ENCODE measurements at places on chromosomes 3 and 15.
A peak's percentile ranks its signal among the peaks of the same experiment; 100 is the strongest.

- DNase-seq, result no peak
Measured at GRCh38 chr3:42336103-42336502, 70.1 kb upstream of the CCK start.

- DNase-seq, result peak; percentile 93
Measured at GRCh38 chr15:84981054-84981710, 474 bp upstream of the PDE8A start.

DNA sequence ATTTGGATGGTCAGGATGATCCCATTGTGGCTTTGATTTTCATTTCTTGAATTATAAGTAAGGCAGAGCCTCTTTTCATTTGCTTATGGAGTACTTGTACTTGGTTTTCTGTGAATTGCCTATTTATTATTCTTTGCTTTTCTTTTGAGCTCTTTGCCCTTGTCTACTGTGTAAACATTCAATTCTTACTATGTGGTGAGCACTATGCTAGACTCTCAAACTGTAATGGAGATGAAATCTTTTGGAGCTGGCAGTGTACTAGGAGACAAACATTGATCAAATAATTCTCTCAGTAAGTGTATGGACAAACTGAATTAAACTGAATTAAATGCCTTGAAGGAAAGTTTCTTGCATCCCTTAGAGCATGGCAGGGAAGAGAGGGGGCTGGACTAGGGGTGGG is 87.0 kb upstream of the NR2E3 start:
- DNase-seq, result no peak

DNA sequence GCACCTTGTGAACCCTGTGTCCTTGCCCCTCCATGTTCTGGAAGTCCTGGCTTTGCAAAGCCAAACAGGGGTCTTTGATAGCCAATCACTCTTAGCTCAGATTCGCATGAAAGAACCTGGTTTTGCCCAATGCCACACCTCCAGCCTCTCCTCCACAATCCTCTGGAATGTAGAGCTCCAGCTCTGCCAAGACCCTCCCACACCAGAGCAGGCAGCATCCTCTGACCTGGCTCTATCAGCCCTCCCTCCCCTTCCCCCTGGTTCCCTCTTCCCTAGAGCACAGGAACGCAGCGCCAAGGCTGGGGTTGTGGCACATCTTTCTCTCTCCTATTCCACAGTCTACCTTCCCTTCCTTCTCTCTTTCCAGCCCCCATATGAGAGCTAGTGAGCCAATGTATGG is 133.3 kb downstream of the RPLP1 start:
- DNase-seq, result no peak

- no peak for DNase-seq
Measured at GRCh38 chr15:56719774-56720555, 13.3 kb downstream of the ZNF280D start.

GRCh38 chr15:35724626-35725025 is 178.7 kb upstream of the DPH6 start:
- no peak for DNase-seq

GRCh38 chr3:25469558-25469957 is 41.5 kb downstream of the RARB start:
- no peak for DNase-seq

DNA sequence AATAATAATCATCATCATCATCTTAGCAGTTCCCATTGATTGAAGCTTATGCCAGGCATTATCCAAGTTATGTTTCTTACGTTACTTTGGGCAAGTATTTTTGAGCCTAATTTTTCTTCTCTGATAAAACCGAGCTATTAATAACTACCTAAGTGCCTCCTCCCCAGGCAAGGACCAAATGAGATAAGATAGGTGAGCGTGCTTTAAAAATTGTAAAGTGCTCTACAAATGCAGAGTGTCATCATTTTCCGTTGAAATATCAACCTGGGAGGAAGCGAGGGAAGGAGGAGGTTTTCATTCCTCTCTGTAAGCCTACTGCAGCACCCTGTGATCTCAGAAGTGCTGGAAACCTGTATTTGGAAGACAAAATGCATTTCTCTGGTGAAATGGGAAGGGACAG is 96.7 kb upstream of the MITF start:
- no peak for DNase-seq

DNA sequence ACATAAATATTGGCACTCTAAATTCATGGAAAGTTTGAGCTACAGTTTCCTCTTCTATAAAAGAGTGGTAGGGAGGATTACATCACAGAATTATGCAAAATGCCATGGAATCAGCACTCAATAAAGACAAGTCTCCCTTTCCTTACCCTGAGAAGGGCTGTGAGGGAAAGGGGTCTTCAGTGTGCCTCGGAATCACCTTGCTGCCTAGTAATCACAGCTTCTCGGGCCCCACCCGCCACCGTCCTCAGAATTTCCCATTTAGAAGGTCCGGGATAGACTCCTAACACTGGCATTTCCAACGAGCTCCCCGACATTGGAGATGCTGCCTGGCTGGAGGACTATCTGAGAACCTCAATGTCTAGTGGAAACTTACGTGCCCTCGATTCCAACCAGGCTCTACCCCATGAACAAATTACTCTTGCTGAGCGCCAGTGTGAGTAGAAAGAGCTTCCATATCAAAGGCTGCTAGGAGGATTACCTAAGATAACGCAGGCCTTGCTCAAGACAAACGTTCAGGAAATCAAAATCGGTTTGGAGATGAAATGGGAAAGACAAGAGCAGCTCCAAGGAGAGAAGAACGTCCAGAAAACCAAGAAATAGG is 92.1 kb upstream of the CHD2 start:
- DNase-seq, result peak; percentile 46

- DNase-seq, result no peak
Measured at GRCh38 chr15:29035336-29036285, 149.8 kb downstream of the APBA2 start.

- DNase-seq, result no peak
Measured at GRCh38 chr3:125137358-125138033, 75.1 kb downstream of the SLC12A8 start.

- no peak for DNase-seq
Measured at GRCh38 chr3:69420781-69421520, 35.1 kb upstream of the FRMD4B start.

GRCh38 chr3:162142511-162142910 is 645.9 kb downstream of the OTOL1 start:
- DNase-seq, result no peak

GRCh38 chr15:50563756-50564155 is 17.3 kb upstream of the USP50 start:
- no peak for DNase-seq

DNA sequence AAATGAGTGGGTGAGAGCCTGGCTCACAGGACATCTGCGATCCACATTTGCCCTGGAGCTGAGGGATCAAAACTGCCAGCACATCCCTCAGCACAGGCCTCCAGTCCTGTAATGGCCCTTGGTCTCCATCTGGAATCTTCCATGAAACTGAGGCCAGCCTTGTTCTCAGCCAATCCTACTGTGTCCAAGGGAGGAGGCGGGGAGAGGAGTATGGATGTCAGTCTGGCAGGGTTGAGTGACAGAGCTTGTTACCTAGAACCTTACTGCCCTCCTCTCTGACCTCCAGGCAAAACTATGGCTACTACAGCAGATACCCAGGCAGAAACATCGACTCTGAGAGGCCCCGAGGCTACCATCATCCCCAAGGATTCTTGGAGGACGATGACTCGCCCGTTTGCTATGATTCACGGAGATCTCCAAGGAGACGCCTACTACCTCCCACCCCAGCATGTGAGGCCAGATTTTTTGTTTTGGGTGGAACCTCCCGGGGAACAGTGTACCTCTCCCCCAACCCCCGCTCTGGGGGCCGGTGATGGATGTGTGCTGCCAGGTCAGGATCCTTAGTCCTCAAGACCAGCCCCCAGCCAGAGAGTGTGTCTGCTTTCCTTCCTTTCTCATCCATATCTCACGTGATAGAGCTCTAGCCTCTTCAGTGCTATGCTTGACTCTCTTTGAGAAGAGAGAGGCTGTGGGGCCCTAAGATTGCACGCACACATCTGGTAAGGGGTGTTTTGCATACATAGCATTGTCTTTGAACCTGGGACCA is 41.3 kb downstream of the CHDH start:
- no peak for DNase-seq

- no peak for DNase-seq
Measured at GRCh38 chr15:89591834-89592233, 16.6 kb downstream of the TICRR start.

DNA sequence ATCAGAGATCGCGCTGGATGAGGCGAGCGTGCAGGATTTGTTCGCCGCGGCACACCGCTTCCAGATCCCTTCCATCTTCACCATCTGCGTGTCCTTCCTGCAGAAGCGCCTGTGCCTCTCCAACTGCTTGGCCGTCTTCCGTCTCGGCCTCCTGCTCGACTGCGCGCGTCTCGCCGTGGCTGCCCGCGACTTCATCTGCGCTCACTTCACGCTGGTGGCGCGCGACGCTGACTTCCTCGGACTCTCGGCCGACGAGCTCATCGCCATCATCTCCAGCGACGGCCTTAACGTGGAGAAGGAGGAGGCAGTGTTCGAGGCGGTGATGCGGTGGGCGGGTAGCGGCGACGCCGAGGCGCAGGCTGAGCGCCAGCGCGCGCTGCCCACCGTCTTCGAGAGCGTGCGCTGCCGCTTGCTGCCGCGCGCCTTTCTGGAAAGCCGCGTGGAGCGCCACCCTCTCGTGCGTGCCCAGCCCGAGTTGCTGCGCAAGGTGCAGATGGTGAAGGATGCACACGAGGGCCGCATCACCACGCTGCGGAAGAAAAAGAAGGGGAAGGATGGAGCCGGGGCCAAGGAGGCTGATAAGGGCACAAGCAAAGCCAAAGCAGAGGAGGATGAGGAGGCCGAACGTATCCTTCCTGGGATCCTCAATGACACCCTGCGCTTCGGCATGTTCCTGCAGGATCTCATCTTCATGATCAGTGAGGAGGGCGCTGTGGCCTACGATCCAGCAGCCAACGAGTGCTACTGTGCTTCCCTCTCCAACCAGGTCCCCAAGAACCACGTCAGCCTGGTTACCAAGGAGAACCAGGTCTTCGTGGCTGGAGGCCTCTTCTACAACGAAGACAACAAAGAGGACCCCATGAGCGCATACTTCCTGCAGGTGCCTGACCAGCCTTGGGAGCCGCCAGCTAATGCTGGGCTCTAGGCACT is 819 bp downstream of the KLHL40 start:
- DNase-seq, result no peak

- DNase-seq, result no peak
Measured at GRCh38 chr15:75193976-75194375, 7.7 kb upstream of the C15orf39 start.

- no peak for DNase-seq
Measured at GRCh38 chr3:196634224-196634623, 5.3 kb upstream of the NRROS start.

DNA sequence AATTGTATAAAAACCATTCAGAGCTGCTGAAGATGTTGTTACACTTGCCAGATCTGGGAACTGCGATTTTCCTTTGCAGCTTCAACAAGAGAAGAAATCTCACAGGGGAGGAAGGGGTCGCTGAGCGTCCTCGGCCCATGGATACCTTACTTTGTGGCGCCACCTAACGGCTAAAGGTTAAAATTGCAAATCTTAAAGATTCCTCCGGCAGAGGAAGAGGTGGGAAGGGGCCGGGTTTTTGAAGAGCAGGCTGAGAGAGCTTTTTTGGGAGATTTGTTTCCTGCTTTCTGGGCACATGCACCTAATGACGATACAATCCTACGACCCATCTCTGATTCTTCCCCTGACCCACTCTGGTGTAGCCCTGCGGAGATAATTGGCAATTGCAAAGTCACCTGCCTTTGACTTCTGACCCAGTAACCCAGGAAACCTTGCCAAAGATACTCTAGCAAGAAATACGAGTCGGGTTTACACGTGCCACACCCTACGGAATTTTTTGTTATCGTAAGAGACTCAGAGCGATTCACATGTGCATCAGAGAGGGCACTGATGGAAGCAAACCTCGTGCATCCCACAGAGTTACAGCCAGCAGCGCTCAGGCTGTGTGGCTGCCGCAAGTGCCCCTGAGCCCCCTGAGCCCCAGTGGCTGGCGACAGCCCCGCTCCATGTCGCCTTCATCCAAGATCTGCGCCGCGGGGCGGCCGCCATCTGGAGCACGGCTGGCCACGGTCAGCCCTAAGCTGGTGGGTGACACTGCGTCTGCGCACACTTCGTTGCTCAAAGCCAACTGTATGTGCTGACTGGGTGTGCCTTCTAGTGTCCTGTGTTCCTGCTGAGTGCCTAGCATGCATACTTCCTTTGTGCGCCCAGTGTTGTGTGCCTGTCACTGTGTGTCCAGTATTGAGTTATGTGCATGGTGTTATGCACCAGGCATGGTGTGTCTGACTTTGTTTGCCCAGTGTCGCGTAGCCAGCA is 55.2 kb upstream of the CHRNA7 start:
- DNase-seq, result peak; percentile 92

- DNase-seq, result no peak
Measured at GRCh38 chr3:139634111-139634635, 43.6 kb downstream of the NMNAT3 start.

- no peak for DNase-seq
Measured at GRCh38 chr3:15063238-15063637, 1.9 kb downstream of the MRPS25 start.

GRCh38 chr3:128878556-128879124 is 780 bp upstream of the ACAD9 start:
- peak; percentile 17 for DNase-seq

GRCh38 chr3:192494174-192494573 is 233.2 kb downstream of the FGF12 start:
- DNase-seq, result no peak

DNA sequence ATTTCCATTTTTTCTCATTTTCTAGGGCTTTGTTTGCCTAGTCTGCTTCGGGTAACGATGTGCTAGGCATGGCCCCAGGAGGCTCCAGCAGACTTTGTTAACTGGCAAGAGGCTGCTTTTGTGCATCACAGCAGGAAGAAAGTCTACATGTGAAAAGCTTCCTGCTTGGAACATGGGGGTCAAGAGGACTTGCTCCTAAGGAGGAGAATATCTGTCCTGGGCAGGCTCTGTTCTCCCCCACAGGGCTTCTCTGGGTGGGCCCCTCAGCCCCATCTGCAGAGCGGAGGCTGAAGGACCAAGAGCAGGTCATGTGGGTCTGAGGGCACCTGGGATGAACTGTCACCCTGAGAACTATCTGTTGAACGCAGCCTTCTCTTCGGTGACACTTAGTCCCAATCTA is 94.7 kb downstream of the CCNL1 start:
- DNase-seq, result peak; percentile 68

DNA sequence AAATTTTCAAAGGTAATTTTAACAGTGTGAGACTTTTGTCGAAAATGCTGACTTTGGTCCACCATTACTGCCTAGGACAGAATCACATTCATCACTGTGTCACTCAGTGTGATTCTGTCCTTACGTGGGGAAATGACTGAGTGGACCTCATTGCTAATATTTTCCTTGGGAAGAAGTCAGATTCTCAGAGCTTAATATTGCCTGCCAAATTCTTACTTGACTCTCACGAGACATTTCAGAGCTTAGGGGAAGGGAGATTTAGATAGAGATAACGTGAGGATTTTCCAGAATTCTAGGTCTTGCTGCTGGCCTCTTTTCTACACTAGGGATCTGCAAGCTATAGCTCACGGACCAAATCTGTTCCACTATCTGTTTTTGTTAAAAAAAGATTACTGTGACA is 270.4 kb downstream of the SUCLG2 start:
- DNase-seq, result no peak

DNA sequence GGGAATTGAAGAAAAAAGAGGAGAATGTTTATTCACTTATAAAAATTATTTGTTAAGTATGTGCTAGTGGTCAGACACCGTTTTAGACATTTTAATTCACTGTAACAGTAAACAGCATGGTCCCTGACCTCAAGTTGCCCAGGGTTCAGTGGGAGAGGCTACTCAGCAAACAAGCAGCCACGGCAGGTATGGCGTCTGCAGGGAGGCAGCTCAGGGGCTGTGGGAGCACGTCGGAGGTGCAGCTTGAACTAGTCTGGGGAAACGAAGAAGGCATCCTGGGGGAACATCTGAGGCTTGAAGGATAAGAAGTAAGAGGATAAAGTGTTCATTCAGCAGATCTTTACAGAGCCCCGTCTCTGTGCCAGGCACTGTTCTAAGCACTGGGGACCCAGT is 66.0 kb downstream of the CRTC3 start:
- no peak for DNase-seq
